ENCODE measurements at places on chromosomes 2 and 18.

GRCh38 chr2:124211461-124211860 lies 186.4 kb downstream of the CNTNAP5 start:
- no peak for DNase-seq

DNA sequence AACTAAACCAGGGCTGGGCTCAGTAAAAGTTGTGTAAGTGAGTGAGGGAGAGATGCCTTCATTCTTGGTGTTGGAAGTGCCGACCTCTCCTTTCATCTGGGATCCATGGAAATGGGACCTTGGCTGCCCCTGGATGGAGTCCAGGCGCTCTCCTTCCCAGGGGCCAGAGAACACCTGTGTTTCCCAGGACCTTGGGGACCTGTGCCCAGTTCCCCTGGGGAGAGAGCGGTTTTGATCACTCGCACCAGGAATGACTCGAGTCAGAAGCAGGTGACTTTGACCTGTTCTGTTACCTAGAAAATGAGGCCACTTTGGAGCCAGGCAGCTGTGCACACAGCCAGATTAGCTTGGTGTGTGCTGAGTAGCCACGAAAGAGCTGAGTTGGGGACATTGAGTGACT lies 97.3 kb downstream of the SH3BP4 start:
- no peak for DNase-seq

- DNase-seq, result no peak
Measured at GRCh38 chr2:181725476-181725875, 45.2 kb upstream of the NEUROD1 start.

DNA sequence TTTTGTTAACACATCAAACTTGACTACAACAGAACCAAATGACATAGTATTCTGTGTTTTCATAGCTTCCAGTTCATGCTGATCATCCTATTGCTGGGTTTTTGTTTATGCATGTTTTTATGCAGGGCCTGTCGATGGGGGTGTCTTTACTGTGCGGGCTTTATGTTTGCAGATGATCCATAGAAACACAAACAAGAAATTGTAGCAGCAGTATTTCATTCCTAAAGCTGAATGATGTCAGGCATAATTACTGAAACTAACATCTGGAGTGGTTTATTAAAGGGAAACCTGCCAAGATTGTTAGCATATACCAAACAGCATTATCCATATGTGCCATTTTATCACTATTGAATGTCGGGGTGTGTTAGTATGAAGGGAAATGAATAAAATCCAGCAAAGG lies 129.7 kb downstream of the PTPRM start:
- DNase-seq, result no peak

DNA sequence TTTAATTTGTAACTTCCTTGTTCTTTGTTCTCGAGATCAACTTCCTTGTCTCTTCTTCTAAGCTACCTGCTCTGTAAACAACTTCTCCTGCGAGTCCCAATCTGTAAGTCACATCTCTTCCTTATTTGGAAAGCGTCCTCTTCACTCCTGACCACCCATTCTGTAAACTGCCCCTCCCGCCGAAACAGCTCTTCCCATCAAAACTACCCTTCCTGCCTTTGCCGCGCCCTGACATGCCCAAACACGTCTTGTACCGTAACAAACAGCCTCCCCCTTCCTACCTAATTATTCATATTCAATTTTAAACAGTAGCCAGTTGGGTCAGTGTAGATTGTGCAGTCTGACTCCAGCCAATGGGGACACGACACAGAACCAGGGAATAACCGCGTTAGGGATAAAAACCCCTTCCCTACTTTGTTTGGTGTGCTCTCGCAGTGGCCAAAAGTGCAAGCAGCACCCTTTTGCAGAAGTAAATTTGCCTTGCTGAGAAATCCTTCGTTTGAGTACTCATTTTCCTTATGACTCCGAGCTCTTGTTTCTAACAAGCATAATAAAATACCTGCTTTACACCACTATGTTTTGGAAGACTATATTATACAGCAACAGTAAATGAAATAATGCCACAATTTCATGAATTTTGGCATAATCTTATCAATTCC lies 39.8 kb downstream of the PIAS2 start:
- DNase-seq, result no peak

DNA sequence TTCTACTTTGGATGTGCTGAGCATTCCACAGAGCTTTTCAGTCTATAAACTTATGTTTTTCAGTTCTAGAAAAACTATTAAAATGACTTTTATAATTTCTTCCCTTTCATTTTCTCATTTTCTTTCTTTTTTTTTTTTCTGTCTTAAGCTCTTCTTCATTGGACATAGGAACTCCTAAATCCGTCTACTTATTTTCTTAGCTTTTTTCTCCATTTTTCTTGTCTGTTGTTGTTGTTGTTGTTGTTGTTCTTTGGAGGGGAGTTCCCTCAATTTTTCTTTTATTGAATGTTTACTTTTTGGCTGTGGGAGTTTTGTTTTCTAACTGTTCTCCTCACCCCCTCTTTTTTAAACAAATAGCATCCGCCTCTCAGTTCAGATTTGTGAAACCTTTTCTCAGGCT lies 7.9 kb downstream of the SOCS6 start:
- no peak for DNase-seq

DNA sequence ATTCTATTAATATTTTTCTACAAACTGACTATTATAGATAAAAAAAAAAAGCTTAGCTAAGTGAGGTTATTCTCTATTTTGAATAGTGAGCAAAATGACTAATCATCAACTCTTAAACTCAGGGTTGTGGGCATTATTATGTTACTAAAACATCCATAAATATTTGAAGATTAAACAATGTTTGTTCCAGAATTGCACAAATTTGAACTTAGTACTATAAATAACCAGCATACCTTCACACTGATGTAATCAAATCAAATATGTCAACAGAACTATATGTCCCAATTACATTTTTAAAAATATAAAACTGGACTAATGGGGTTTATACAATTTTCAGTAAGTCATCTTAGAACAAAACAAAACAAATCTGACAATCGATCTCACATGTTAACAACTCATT lies 800.9 kb downstream of the LRP1B start:
- DNase-seq, result no peak

DNA sequence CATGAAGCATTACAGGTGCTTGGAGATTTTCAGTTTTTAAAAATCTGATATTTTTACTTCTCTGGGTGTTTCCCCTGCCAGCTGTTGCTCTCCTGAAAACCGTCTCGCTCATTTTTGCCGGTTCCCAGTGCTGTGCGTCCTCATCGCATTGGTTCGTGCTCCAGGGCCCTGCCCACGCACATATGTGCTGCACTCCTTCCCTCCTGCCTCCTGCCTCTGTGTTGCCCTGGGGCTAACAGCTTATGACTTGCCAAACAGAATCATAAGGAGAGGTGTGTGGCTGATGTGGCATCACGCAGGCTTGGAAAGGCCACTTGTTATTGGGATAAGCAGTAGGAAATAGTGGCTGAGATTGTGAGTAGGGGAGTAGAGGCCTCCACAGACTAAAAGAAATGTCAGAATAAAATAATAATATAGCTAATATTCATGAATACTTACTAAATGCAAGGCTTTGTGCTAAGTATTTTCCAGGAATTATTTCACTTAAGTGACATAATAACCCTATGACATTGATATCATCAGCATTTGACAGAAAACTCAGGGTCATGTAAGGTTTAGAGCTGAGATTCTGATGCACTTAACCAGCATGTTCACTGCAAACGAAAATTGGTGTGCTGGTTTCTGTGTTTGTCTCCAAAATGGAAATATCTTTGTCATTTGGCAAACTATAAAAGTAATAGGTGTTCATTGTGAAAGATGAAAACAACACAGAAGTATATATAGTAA lies 53.5 kb downstream of the SLC4A1AP start:
- no peak for DNase-seq

DNA sequence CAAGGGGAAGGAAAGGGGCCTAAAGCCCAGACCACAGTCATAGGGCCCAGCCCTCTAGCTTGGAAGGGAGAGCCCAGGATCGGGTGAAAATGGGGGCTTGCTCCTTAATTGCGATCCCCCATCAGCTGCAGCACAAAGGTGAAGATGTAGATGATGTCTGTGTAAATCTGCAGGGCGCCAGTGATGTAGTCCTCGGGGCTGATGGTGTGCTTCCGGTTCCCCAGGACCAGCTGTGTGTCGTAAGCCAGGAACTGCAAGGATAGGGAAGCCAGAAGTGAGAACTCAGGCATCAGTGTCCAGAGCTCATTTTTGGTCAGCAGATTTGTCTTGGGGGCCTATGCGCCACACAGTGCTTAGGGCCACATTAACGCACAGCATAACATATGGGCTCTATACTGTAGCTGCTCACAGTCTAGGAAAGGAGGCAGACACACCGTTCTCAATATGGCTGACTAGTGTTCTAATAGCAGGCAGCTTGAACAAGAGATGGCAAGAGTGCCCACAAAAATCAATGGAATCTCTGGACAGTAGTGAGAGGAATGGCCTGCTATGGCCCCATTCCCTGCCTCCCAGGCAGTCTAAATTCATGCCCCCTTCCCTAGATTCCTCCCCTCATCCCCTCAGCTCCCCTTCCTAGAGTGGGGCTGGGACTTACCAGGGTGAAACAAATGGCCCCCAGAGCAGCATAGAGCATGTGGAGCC lies 5.2 kb downstream of the PNKD start:
- DNase-seq, result no peak

GRCh38 chr2:139394801-139395200 lies 614.6 kb upstream of the NXPH2 start:
- DNase-seq, result no peak

DNA sequence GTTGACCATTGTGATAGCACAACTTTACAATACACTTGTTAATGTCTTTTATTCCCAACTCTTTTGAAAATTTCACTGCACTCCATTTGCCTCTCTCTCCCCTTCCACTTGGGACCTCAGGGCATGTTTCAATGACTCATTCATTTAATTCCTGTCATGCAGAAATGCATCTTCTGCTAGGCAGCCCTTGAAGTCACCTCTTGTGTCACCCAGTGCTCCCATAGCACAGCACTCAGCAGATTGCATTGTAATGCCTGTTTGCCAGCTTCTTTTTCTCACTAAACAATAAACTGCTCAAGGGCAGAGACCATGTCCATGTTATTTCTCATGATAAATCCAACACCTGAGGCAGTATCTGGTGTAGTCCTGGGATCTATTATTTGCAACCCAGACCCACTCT lies 85.9 kb upstream of the ACSL3 start:
- no peak for DNase-seq

- DNase-seq, result no peak
Measured at GRCh38 chr2:67712484-67712883, 315.4 kb downstream of the ETAA1 start.

GRCh38 chr18:46067438-46068007 lies 4.5 kb downstream of the PSTPIP2 start:
- DNase-seq, result no peak

- DNase-seq, result peak; percentile 72
Measured at GRCh38 chr2:74834792-74835755, 1.1 kb downstream of the HK2 start.

DNA sequence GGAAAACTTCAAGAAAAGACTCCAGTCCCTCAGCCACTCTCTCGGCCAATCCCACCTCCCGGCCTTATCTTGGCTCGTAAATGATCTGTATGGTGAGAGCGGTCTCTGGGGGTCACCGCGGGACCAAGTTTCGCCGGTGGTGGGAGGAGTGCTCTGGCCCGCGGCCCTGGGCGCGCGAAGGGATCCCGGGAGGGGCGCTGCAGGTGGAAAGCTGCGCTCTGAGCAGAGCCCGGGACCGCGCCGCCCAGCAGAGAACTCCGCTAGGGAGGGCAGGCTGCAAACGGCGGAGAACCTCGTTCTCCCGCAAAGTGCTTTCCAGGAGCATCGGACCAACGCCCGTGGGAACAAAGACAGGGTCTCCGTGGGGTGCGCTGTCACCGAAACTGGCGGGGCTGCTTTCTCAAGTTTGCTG lies 622 bp downstream of the LRP2 start:
- no peak for DNase-seq

DNA sequence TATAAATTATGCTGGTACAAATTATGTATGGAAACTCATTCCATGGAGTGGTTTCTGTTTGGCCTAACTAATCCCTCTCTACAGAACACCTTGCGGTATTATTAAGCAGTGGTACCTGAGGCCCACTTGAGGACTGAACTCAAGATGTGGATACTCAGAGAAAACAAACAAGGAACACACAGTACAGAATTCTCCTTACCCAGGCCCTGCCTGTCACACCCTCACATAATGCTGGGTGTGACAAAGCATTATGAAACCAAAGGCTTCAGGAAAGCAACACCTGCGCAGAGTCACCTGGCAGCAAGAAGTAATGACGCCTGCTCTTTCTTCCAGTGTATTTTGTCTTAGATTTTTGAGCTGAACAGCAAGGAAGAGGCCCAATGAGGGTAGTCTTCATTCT lies 264.7 kb downstream of the PAX3 start:
- DNase-seq, result no peak

- no peak for DNase-seq
Measured at GRCh38 chr2:154697418-154698252, 860 bp upstream of the KCNJ3 start.

DNA sequence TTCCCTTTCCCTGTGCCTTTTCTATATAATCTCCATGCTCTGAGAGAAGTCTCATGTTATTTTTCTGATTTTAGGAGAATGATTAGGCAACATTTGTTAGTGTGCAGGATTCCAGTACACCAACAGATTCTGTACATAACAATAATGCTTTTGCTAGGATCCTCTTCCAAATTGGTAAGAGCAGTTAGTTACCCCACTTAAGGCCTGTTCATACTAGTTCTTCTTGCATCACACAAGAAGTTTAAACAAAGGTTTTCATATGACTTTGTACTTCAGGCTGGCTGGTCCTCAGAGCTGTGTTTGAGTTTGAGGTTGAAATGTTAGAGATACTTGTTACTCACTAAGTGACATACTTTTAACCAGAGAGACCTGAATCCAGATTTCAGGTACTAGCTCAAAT lies 686.9 kb upstream of the NRXN1 start:
- DNase-seq, result no peak

- DNase-seq, result no peak
Measured at GRCh38 chr18:21682371-21683051, 22.1 kb downstream of the ABHD3 start.

DNA sequence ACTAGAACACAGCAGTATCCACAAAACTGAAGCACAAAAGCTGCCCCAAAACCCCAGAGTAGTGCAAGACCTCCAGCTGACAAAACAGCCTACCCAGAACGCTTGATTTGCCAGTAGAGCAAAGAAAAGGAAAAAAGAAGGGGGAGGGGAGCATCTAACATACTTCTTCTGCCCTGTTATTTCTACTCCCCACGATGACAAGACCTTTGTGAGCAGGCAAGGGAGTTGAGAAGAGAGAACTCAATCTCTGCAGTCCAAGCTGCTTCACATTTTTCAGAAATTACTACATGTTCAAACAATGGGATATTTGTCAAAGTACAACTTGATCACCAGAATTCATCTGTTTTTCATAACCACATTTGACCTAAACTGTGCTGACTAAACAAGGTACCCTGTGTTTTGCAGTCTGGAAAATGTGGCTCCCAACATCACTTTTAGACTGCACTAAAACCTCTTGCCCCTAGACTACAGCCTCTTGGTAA lies 286.7 kb downstream of the EXOC6B start:
- no peak for DNase-seq
